Fibroblast of mammary gland (primary cell): ENCODE measurements at places on chromosomes 6 and 20.
A peak's percentile ranks its signal among the peaks of the same experiment; 100 is the strongest.

GRCh38 chr6:16412982-16413381 lies 174.6 kb downstream of the GMPR start:
- DNase-seq, result no peak

GRCh38 chr6:157376706-157377230 lies 4.2 kb upstream of the ZDHHC14 start:
- DNase-seq, result peak; percentile 81

DNA sequence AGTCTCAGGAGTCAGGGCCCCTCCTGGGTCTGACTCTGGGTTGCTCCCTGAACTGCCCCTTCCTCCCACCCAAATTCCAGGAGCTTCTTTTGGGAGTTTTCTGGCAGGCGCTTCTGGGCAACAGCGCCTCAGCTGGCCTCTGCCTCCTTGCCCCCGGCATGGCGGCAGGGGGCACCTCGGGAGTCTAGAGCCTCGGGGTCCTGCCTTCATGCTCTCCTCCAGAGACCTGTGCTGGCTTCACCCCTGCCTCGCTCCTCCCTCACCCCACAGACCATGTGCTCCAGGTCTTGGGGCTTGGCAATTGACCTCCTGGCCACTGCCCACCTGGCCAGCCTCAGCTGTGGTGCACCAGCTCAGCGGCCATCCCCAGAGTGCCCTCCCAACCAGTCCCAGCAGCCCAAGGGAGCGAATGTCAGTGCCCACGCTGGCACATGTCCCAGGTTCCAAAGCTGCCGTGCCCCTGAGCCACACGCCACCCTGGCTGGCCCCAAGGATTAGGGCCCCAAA lies 43.4 kb downstream of the SRC start:
- DNase-seq, result no peak

DNA sequence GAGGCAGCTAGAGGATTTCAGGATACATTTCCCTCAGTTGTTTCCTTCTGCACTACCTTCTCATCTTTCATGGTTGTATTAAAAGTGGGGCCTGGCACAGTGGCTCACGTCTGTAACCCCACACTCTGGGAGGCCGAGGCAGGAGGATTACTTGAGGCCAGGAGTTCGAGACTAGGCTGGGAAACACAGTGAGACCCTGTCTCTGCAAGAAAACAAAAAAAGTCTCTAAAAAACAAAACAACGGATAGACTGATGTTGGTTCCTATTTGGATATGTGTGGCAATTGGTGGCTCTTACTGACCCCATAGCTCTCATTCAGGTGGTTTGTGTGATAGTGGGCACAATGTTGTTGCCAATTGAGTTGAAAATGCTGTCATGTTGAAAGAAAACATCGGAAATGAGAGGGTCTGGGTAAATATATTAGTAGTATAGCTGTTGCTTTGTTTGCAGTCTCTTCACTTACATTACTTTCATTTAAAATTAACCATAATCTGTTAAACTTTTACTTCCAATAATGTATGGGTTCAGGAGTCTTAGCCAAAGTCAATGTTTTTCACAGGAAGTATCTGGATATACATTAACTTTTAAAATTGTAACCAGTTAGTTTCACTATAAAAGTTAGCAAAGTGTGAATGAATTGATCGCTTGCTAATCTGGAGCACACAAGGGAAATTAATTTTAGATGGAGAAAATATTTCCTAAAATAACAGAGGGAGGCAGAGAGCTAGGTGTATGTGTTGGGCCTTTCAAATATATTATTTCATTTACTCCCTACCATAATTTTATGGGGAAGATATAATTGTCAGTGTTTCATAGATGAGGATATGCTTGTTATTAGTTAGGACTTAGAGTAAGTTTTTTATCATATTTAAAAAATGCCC lies 31.1 kb downstream of the UTRN start:
- DNase-seq, result no peak

DNA sequence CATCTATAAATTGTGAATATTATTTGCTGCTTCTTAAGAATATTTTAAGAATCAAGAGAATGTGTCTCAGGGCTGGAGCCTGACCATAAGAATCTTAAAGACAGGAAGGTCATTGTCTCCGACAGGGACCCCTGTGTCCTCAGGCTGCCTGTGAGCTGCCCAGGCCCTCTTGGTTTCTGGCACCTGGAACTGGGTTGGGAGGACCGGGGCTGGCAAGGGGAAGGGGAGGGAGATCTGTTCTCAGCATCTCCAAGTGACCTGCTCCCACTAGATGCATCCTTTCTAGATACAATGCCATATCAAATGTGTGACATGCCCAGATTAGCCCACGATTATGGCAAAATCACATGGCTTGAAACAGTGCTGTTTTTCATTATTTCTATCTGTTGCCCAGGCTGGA lies 110.5 kb downstream of the SCML4 start:
- DNase-seq, result no peak

GRCh38 chr6:37024656-37025337 lies 19.3 kb downstream of the FGD2 start:
- no peak for DNase-seq

- no peak for DNase-seq
These were observed 81.6 kb downstream of the ZNF217 start for GRCh38 chr20:53512076-53512475.

- DNase-seq, result peak; percentile 80
These were observed 95.5 kb upstream of the SCGN start for GRCh38 chr6:25556516-25556915.

DNA sequence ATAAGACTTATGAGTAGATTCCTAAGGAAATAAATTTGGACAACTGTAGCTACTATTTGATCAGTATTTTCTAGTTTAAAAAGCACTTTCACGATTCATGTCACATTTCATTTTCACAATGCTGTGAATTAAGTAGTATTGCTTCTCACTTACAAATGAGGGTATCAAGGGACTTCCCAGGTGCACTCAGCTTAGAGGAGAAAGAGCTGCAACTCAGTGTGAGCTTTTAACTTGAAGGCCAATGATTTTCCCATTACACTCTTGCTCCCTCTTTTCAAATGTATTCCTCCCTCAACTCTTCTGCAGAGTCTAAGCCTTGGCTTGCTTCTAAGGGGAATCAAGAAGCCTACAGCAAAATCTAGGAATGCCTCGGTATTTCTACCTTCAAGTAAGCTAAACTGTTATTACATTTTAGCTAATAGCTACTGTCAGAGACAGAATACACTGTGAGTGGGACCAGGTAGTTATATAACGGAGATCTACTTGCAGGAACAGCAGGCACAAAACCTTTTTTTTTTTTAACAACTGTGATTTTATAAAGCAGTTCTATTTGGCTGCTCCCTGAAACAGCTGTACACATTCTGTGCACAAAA lies 339.0 kb downstream of the SYNE1 start:
- DNase-seq, result no peak

DNA sequence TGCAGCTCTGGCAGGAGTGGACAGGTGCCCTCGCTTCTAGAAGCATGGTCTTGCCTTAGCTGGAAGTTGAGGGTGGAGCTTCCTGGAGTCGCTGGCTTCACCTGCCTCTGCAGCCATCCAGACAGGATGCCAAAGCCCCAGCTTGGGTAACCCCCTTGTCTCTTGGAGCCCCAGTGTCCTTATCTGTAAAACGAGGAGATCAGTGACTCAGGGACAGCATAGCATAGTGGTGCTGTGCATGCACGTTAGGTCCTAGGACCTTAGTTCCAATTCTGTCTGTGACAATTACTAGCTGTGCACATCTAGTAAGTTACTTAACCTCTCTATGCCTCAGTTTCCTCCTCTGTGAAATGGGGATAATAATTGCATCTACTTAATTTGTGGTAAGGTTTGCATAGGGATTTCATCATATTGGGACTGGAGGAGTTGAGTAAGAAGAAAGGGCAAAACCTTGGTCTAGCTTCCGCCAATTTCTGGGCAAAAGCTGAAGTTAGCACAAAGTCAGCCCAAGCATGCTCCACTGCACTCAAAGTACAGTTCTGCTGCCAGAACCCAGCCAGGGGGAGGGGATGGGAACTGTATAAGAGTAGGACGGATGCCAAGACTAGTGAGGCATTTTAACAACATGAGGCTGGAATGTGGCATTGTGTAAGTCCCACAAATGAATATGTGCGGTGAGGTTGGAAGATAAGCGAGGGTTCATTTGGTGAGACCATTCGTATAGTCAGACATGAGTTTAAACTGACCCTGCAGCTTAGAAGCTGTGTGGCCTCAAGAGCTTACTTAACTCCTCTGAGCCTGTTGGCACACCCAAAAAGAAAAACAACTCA lies 24.5 kb downstream of the TOX2 start:
- peak; percentile 100 for DNase-seq

GRCh38 chr6:45822873-45823272 lies 192.8 kb downstream of the CLIC5 start:
- DNase-seq, result no peak

- peak; percentile 40 for DNase-seq
These were observed 41.1 kb upstream of the PTGIS start for GRCh38 chr20:49608752-49609670.
